ENCODE measurements at places on chromosomes 7 and 10.

DNA sequence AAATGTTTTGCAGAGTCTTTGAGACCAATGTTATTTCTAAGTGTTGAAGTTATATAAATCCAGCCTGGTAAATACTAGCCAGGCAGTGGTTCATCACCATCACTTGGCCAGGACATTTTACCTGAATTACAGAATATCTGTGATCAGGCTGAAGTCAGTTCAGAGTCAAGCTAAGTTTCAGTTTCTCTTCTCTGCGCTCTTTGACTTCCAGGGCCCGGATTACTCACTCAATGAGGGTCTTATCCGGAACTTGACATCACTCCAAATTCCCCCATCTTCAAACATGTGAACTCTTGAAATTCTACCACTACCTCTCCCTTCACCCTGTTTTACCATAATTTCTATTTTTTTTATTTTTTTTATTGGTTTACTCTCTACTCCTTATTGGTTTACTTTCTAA, 36.6 kb upstream of the CCAR1 start:
- no peak for DNase-seq

GRCh38 chr10:120406376-120406775, 50.7 kb upstream of the PLPP4 start:
- DNase-seq: no peak

- DNase-seq: peak; percentile 46
These were observed 5.4 kb downstream of the ARHGAP21 start for GRCh38 chr10:24718031-24718855.

DNA sequence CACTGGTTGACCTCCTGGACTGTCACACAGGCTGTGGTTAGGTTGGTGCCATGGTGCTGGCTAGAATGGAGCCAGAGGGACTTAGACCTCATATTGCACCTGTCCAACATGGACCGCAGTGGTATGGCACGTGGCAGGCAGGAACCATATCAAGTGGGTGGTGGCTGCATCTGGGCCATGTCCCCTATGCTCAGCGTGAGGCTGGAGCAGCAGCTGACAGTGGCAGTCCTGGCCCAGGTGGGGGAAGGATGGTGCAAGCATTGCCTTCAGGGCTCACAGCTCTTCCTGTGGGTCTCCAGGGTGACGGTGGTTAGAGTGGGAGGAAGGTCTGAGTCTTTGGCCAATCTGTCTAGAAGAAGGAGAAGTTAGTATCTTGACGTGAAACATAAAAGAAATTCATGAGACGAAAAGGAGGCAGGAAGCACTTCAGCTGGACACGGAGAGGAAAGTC, 54.5 kb upstream of the PFKFB3 start:
- DNase-seq: no peak

DNA sequence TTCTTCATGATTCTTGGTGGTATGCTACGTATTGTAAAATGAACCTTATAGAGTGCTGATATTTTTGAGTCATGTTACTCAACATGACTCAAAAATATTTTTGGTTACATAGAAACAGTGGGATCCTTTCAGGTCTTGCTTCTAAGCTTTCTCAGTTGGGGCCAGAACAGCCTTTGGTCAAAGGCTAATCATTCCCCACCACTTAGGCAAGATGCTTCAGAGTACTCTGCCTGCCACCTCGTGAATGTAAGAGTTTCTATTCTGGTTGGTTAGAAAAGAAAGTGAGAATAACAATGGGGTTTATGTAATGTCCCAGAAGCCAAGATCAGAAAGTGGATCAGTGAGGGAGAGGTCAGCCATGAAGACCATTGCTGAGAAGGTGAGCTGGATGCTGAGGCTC, 327.8 kb downstream of the TCERG1L start:
- no peak for DNase-seq

DNA sequence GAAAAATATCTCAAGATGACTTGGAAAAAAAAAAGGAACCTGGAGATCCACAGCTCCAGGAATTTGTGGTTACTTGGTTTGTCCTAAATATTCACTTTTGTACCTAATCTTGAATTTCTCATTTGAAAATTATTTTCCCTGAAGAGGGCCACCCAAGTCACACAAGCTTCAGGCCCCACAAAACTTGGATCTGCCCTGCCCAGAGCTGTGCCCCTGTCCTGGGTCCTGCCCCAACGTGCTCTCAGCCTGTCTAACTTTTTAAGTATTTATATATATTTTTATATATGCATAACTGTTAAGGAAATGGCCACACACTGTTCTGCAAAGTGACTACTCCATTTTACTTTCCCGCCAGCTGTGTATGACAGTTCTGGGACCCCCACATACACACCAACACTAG, 123.5 kb downstream of the ARHGAP22 start:
- DNase-seq: no peak

GRCh38 chr7:142916508-142916907, 17.0 kb downstream of the TRPV5 start:
- no peak for DNase-seq

DNA sequence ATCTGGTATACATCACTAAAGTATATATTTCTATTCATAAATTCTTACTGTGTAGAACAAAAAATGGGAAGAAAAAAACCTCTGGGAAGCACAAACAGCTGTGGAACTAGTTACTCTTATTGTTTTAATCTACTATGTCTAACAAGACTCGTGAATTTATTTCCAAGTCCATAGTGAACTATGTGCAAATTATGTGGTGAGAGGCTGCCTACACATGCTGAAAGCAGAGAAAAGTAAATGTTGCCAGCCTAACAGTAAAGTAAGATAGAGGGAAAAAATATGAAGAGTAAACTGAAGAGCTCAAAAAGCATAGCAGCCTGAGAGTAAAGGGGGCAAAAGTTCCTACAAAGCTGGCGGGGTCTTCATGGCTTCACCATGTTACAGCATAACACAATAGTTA, 3.0 kb downstream of the GDI2 start:
- no peak for DNase-seq

GRCh38 chr10:119159332-119159731, 6.2 kb downstream of the SFXN4 start:
- no peak for DNase-seq

GRCh38 chr10:25828475-25828874, 105.6 kb upstream of the MYO3A start:
- no peak for DNase-seq

GRCh38 chr7:3235322-3235721, 65.7 kb upstream of the SDK1 start:
- DNase-seq: no peak

GRCh38 chr10:59470570-59470969, 108.2 kb upstream of the FAM13C start:
- DNase-seq: no peak

- DNase-seq: no peak
These were observed 275.6 kb upstream of the FOXK1 start for GRCh38 chr7:4406288-4407058.

DNA sequence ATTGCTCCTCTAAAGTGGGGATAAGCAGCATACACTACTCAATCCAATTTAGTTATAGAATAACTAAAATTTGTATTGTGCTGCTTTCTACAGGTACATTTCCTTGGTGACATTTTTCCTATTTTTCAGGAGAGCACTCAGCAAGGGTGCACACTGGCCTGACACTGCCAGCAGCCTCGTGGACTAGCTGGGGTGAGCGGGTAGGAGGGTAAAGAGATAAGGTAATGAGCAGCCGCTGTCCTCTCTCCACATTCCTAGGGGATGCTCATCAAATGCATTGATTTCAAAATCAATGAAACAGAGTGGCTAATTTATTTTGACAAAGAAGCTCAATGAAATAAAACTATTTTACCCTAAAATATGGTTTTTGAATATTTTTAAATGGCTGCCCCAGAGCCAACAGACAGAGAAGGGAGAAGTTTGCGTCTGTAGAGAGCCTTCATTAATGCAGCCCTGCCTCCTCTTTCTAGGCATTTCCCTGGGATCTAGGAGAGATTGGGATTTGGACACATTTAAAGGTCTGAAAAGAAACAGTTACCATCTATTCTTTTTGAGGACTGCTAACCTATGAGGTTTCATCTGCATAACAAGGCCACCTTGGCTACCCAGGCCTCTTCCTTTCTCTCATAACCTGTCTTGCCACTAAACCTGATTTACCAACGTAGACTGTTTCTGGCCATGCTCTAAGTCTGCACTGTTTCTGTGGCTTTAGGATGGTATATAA, 561.0 kb downstream of the IPMK start:
- DNase-seq: no peak

DNA sequence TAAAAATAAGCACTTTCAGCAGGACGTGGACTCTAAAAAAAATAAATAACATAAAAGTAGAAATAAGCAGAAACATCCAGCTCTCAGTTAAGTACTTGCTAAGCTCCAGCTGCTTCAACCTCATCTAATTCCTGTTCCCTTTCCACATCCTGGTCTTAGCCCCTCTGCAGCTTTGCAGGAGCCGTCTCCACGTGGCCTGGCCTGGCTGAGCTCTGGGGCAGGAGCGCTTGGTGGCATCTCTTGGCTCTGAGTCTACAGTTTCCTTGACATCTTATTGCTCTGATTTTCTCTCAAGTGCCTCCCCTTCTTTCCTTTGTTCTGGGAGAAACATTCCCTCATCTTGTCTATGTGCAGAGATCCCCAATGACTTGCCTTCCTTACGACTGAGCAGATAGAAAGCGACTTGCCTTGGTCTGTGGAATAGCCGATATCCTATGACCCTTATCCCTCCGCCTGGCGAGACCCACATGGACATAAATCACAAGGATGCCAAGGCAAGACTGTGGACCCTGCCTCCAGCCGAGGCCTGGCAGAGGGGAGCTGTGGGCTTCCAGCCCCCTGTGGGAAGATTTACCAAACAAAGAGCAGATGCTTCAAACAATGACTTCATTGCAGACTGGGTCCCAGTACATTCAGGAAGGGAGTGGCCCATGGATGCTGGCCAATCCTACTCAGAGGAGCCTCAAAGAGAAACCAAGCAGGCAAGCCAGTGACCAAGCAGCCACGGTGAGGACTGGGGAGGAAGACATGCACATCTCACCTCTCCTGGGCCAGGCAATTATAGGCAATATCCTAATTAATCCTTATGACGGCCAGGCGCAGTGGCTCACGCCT, 61.9 kb downstream of the SPOCK2 start:
- no peak for DNase-seq

DNA sequence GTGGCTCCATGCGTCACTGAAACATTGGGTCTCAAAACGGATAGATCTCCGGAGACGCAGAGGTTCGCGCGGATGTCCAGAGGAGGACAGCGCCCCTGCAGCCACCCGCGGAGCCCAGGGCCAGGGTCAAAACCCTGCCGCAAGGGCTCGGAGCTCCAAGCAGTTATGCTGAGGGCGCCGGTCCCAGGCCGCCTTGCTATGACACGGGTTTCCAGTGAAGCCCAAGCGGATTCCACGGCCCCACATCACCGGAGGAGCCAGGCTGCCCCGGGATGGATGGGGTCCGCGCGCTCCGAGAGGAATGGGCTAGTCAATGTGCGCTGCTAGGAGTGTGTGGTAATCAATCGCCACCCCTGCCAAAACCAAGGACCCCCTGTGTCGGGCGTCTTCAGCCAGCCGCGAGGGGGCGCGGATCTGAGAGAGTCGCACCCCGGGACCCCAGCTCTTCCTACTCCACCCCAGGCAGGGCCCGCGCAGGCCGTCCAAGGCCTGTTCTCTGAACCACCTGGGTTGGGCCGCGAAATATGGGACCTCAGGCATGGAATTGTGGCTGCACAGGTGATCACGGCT, 5.6 kb upstream of the EMX2 start:
- DNase-seq: no peak

DNA sequence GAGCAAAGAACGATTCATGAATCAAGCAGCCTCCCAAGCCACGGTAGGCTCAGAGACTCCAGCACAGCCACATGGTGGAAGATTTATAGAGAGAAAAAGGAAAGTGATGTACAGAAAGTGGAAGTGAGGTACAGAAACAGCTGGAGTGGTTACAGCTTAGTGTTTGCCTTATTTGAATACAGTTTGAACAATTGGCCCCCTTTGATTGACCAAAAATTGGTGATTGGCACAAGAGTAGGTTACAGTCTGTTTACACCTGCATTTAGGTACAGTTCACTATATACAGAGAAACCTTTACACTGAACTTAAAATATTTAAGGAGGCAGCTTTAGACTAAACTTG, 136.4 kb upstream of the ASAH2 start:
- no peak for DNase-seq

DNA sequence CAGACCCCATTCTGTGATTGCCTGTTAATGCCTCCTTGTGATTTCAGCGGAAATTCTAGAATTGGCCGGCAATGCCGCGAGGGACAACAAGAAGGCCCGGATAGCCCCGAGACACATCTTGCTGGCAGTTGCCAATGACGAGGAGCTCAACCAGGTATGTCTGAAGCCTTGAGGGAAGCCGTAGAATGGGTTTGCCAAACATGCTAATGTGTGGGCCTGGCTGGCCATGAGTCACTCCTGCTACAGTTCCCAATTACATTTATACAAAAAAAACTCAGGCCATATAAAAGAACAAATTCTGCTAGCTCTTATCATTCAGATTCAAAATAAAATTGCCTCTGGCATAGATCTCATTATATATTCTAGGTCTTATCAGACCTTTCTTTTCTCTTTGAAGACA, 37.4 kb downstream of the MACROH2A2 start:
- DNase-seq: no peak

GRCh38 chr10:74977072-74977471, 134.4 kb upstream of the SAMD8 start:
- DNase-seq: no peak

DNA sequence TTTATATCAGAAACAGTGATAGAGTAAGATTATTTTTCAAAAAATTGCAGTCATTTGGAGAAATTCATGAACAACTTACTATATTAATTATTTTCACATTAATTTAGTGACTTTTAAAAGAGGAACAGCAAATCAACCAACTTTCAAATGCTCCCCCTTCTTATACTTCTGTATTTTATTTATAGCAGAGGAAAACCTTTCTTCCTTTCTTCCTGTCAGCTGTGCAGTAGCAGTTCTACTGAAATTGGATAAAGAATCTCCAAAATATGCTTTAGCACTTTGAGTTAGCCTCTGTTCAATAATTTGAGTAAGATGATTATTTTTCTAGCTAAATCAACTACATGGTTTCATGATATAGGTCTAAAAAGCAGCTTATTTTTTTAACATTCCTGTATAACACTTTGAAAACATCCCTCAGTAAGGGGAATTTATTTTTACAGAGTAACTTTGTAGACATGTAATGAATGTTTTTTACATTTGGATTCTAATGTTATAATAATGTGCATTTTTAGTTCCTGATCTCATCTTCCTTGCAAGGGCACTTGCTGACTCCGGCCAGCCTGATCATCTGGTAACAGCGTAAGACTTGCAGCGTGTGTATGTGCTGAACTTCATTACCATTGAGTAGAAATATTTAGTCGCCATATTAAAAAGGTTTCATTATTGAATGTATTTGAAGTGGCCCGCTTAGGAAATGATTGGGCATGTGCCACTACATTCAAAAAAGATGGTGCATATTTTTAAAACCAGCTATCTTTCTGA, 158.3 kb upstream of the HDAC9 start:
- DNase-seq: no peak

GRCh38 chr7:111290419-111290818, 199.5 kb downstream of the LRRN3 start:
- no peak for DNase-seq

GRCh38 chr7:115672024-115672423, 358.5 kb downstream of the TFEC start:
- DNase-seq: no peak

All from A549 (cell line).